ENCODE measurements at places on chromosomes 2 and 18. TPM values are rescaled to one million over a fixed set of nuclear protein-coding genes. Genes with fewer than 3 reads are reported as not detected.

The RAPGEF4 gene
- total RNA-seq, result 0.21 TPM

The PSMA8 gene
- total RNA-seq, result not detected

The CFC1 gene
- total RNA-seq, result not detected

The DSC3 gene
- total RNA-seq, result 1.8 TPM

The TFCP2L1 gene
- 0.85 TPM for total RNA-seq

The C2orf80 gene
- not detected for total RNA-seq

The GPC1 gene
- total RNA-seq, result 215 TPM
